ENCODE measurements at places on chromosomes 5 and 9.
A peak's percentile ranks its signal among the peaks of the same experiment; 100 is the strongest.

DNA sequence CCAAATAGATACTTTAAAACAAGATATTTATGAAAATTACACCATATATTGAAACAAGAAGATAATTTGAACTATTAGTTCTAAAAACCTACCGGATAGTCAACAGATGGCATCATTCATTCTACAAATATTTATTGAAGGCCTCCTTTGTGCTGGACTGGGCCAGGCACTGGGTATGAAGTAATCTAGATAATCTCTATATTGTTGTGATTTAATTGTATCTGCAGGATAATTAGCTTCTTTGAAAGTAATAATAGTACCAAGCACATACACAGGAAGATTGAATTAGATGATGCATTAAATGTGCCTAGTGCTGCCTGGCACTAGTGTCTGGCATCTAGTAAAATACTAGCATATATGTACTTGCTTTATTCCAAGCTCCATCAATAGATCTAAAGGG, 735.2 kb upstream of the DMAC1 start:
- DNase-seq = no peak

DNA sequence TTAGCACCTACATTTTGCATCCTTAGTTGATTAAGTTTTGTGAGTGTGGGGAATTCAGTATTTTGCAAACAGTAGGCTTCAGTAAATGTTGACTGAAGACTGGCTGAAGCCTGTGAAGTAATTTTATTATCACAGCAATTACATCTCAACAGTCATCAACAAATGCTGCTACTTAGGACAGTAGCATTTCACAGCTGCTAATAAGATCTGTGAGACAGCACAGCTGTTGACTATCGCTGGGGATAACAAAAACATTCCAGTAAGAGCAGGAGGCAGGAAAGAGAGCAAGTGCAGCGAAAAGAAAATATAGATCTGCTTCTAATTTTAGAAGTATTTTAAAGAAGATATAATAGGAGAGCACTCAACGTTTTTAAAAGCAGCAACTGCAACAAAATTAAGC, 117.3 kb upstream of the FGF10 start:
- no peak for DNase-seq

- no peak for DNase-seq
Observed at GRCh38 chr5:140986117-140986521, 19.8 kb downstream of the PCDHAC2 start.

DNA sequence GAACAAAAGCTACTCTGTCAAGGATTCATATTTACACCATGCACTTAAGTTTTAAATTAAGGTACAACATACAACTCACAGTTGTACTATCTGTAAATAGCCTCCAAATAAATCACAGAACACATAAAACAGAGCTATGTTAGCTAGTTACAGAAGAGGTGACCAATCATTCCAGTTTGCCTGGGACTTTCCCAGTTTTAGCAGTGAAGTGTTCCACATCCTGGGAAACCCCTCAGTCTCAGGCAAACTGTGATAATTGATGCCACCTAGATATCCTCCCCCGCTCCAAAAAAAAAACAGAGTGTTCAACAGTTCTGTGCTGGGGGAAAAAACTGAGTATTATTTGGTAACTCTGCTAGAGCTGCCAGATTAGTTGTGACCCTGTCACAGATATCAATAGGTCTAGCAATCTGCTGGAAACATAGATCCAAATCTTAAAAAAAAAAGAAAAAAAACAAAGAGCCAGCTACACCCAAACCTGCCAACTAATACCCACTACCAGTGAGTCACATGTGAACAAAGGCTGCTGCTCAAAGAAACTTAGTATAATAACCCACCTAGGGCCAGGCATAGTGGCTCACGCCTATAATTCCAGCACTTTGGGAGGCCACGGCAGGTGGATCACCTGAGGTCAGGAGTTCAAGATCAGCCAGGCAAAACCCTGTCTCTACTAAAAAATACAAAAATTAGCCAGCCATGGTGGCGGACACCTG, 5.7 kb downstream of the TBCA start:
- no peak for DNase-seq

GRCh38 chr9:137590469-137591383, at the start of gene ZMYND19:
Gene ZMYND19, minus strand, starts transcription at chr9:137590512. Its CDS starts 249 bp downstream, at chr9:137590263.
- peak; percentile 85 for DNase-seq

- DNase-seq = no peak
Observed at GRCh38 chr5:139167063-139167462, 31.1 kb downstream of the SIL1 start.

DNA sequence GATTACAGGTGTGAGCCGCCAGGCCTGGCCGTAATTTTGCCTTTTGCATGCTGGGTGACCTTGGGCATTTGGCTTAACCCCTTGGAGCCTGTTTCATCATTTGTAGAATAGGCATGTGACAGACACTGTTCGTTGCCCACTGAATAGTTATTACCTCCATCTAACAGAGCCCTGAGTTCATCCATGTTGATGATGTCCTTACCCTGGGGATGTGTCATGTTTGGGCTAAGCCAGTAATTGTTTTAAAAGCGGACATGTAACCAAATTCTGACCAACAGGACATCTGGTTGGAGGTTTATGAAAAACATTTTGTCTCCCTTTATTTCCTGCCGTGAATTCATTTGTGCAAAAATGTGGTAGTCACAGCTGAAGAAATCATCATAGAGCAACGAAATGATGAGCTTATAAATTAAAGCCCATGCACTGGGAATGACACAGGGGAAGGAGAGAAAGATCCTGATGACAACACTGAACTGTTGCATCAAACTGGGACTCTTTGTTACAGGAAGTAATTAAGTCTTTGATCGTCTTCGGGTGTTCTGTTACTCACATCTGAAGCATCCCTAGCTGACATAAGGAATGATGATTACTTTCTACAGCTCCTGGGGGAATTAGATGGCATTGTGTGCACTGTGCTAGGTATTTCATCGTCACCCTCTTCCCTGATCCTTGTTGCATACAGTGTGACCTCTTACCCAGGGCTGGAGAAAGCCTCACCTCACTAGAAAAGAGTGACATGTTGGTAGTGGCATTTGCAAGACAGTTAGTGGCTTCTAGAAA, 117.8 kb downstream of the FGF18 start:
- DNase-seq = no peak

- no peak for DNase-seq
Observed at GRCh38 chr9:29830821-29831220, 2257.5 kb upstream of the C9orf72 start.

DNA sequence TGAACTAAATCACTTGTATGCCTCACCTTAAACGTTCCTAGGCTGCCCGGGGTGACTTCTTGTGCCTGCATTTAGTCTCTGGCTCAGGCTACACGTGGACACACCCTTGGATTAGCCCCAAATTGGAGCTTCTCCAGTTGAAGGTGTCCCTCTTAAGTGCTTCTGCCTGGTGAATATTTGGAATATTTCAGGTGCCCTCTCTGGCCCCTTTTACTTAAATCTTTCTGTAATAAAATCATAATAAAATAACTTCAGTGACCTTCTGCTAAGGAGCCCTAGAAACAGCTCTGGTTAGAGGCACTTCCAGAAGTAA, 74.3 kb upstream of the KLF9 start:
- no peak for DNase-seq

- no peak for DNase-seq
Observed at GRCh38 chr9:131963072-131964030, 116.3 kb downstream of the MED27 start.

DNA sequence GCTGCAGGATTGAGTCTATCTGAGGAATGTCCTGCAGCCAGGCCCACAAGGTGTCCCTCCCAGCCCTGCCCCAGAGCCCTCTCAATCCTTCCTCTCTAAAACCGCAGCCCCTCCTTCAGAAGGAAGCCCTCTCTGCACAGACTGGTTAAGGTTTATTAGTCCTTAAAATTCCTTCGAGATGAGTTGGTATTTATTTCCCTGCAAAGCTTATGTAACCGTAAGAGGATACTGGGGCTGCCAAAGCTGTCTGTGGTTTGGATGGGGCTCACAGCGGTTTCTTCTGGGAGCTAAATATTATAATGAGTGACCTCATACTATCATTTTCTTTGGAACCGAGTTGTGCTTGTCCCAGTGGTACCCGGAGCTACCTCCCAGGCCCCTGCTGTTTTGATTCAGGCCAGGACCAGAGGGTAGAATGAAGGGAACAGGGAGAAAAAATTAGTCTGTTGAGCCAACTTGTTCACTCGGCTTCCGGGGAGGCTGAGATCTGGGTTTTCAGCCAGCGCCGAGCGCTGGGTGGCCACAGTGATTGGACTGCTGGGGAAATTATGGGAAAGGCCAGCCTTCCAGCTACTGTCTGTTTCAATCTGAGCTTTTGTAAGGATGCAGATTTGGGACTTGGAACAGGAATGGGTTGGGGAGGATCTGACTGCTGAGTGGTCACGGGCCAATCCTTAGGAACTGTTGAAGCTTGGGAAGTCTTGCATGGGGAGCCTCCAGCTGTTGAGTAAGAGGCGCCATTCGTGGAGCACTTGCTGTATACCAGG, 107.5 kb downstream of the NDFIP1 start:
- no peak for DNase-seq

- no peak for DNase-seq
Observed at GRCh38 chr5:134022333-134022732, 17.6 kb upstream of the VDAC1 start.

DNA sequence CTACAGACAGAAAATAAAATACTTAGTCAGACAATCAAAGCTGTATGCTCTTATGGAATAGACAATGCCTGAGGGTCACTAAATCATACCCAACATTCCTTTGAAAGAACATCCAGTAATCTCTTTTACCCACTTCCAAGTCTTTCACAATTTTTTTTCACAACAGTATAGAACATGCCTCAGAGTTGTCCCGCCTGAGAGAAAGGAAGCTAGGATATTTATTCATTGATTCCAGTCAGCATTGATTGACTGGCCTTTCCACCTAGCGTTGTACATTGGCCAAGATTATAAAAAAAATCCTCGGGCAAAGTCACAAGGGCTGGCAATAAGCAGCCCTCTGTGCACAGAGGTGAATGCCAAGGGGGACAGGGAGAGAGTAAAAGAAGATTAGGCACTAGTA, 318.1 kb upstream of the PIK3R1 start:
- no peak for DNase-seq

GRCh38 chr5:154498994-154499393, 21.0 kb upstream of the HAND1 start:
- no peak for DNase-seq

DNA sequence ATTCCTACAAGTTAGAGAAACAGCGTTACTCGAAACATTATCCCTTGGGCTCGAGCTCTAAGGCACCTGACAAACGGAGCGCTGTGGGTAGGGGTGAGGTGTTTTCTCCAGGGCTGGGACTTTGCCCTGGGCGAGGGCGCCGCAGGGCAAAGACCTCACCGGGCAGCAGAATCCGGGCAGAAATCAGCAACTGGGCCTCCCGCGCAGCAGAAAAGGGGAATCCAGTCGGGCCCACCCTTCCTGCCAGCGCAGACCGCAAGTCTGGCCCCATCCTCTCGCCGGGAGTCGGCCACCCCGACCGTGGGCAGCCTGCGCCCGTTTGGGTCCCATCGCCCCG, 430 bp upstream of the MSH3 start:
- DNase-seq = no peak

DNA sequence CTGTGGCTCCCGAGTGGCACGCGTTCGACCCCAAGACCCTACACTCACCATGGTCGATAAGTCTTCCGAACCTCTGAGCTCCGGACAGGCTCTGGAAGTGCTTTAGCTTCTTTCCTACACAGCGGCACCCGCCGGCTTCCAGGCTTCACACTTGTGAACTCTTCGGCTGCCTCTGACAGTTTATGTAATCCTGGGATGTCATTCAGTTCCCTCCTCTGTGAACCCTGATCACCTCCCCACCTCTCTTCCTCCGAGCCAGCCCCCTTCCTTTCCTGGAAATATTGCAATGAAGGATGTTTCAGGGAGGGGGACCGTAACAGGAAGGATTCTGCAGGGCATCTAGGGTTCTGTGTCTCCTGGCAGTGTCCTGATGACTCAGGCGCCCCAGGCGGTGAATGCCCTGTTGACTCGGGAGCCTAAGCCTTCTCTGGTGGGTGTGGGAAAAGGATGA, at the start of gene CD14:
TSS of gene CD14 (minus strand) at position 155 of the 451 bp plus-strand sequence. CDS start at position 51, 104 bp downstream.
- no peak for DNase-seq

DNA sequence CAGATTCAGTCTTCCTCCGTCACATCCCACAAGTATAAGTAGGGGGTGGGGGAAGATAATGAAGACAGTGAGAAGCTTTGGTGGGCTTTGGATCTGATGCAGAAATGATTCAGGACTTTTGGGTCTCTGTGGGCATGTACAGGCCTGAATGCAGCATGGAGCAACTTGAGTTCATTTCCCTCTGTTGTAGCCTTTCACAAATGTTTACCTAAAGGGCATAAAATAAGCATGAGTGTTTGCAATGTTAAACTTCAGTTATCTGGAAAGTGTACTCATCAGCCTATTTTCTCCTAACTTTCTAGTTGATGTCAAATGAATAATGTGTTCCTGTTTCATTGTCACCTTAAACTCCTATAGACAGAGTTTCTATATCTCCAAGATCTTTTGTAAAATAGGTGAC, 39.3 kb downstream of the GARNL3 start:
- DNase-seq = no peak

- no peak for DNase-seq
Observed at GRCh38 chr9:24398466-24398865, 147.2 kb downstream of the IZUMO3 start.

DNA sequence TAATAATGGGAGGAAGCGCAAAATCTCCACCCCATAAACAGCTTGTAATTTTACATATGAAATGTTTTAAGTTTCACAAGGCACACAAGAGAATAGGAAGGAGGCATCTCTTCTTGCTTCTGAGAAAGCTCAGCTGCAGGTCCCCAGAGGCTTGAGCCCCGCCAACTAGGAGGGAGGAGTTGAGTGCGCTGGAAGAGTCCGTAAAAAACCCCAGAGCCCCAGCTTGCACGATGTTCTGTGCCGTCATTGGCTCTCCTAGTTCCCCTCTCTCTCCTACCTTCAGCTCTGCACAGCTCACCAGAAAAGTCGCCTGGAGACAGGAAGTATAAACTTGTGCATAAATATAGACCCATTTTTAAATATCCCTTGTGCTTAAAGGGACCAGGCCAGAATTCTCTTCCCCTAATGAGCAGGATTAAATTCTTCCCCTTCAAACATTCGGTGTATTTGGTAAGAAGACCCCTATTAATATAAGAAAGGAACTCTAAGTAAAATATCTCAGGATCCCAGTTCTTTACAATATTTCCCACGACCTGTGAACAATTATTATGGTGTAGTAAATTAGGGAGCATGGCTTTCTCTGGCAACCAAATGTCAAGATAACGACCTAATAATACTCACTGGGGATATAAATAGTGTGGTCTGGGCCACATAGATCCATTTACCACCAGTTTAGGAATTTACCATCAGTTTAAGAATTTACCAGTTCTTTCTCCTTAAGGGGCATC, 13.7 kb downstream of the GLRX start:
- DNase-seq = peak; percentile 80

GRCh38 chr5:91928754-91929521, 545.8 kb upstream of the ARRDC3 start:
- no peak for DNase-seq

- no peak for DNase-seq
Observed at GRCh38 chr5:56346044-56346710, 113.0 kb upstream of the ANKRD55 start.

- no peak for DNase-seq
Observed at GRCh38 chr9:128627127-128627715, 29.4 kb downstream of the DYNC2I2 start.

DNA sequence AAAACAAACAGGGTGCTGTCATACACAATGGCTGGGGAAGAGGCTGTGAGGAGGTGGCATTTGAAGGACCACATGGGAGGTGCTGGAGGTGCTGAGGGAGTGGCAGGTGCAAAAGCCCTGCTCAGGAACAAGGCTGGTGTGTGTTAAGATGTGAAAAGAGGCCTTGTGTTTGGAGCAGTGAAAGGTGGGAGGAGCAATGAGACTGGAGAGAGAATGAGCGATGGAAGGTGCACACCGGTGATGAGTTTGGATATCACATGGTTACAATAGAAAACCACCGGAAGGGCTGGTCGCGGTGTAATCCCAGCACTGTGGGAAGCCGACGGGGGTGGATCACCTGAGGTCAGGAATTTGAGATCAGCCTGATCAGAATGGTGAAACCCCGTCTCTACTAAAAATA, 9.2 kb upstream of the FIBCD1 start:
- DNase-seq = no peak

Data from effector CD4-positive, alpha-beta T cell (primary cell).